ENCODE measurements at places on chromosomes 3 and 15. TPM values are rescaled to one million over a fixed set of nuclear protein-coding genes. Genes with fewer than 3 reads are reported as not detected.

DNA sequence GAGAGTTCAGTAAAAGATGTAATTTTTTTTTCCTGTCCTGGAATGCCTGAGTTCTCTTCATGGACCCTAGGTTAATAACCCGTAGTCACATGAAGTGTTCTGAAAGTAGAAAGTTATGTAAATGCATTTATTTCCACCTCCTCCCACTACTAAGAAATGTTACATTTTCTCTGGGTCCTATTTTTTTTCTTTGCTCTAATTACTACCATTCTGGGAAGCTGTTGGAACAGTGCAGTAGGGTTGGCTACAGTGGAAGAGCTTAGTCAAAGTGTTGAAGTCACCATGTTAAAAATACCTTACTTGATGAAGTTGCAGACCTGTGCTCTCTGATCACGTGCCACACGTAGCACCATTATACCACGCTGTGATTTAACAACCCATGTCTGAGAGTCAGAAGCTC lies 153.8 kb upstream of the TSC22D2 start:
- no peak for DNase-seq

- DNase-seq: no peak
These were observed 204.9 kb downstream of the STAG1 start for GRCh38 chr3:136547293-136547692.

DNA sequence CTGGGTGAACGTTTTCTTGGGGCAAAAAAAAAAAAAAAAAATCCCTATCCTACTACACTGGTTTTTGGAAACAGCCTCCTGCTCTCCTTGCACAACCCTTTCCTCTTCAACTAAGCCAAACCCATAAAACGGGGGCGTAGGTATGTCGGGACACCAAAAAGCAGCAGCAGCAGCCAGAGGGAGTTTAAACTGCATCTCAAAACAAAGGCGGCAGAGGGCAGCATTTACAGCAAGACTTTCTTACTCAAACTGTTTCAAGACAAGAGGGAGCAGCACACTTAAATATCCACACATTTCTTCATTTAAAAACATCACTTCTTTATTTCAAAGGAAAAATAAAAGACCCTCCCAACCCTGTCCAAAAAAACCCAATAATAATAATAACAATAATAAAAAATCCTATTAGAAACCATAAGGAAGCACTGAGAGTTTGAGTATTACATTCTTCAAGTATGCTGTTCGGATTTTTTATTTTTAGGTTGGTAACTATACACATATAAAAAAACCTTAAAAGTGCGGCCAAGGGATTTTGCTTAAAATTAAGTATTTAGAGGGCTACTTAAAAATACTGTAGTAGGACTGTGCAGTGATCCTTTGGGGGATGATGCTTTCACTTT lies 43.9 kb upstream of the PLXND1 start:
- peak; percentile 47 for DNase-seq

DNA sequence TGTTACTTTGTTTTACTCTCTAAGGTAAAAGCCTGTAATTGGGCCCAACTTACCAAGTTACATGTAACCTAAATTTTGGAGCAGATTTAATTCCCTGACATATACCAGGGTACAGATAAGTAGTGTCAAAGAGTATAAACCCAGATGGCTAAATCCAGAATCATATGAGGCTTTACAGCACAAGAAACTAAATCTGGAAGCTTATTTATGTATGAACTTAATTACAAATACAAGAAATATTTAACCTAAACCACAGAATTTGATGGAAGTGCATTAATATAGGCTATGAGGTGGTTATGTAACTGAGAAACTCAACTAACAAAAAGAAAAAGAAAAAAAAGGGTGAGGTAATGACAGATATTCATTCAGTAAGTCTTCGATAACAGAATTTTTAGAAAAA lies 930.2 kb upstream of the ALCAM start:
- no peak for DNase-seq

- no peak for DNase-seq
These were observed 1233.9 kb upstream of the ALCAM start for GRCh38 chr3:104132566-104133403.

GRCh38 chr3:127706312-127706711 lies 33.6 kb downstream of the ABTB1 start:
- DNase-seq: peak; percentile 65

- DNase-seq: no peak
These were observed 662 bp downstream of the UBL7 start for GRCh38 chr15:74460298-74460697.

DNA sequence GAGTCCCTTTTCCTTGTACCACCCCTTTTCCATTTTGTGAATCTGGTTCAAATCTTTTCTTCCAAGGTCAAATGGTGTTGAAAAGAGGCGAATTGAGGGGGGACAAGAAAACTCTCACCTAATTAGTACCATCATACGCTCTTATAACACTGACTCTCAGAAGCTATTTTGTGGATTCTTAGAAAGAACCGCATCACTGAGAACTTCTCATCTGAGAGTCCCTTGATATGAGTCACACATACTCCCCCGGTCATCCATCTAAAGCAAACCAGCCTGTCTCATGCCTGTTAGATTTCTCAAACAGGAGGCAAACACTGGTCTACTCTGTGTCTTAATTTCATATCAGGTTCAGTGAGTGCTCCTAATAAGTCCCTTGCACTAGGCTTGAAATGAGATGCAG lies 76.5 kb upstream of the SPRED1 start:
- no peak for DNase-seq

GRCh38 chr3:187929112-187929816 lies 184.0 kb upstream of the BCL6 start:
- DNase-seq: no peak

- DNase-seq: no peak
These were observed 16.9 kb upstream of the MORF4L1 start for GRCh38 chr15:78855746-78856145.

- no peak for DNase-seq
These were observed 78.1 kb downstream of the ADCY5 start for GRCh38 chr3:123370819-123371218.

DNA sequence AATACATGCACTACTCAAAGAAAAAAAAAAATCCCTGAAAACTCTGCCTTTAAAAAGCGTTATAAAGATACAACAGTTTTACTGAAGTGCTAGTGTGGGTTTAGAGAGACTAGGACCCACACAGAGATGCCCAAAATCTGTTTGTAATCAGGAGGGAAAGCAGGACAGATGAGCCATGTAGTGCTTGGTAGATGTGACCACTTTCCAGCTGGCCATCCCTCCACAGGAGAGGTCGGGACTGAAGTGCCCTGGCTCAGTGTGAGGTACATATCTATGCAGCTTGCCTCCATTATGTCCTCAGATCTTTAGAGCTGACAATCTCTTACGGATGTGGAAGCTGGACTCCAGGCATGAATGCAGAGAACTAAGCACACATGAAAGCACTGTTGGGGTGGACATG lies 57.5 kb upstream of the NANOGP8 start:
- DNase-seq: no peak

DNA sequence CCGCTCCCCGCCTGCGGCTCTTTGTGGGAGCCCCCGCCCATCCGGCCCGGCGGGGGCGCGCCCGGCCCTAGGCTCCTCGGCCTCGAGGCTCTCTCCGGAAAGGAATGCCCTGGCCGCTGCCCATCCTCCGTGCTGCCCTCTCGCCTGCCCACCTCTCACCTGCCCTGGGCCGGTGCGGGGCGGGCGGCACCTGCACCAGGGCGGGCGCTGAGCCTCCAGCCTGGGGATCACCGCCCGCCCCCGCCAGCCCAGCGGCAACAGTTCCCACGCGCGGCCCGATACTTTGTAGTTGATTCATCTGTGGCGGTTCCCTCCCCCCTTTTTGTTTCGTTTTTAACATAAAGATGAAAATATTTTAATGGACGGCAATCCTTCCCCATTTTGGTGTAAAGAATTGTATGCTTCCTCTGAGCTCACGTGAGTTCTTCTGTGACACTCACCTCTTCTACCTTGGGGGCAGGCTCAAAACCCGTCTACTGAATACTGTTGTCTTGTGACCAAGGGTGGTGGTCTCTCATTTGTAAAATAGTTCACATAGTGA lies 1.9 kb downstream of the KLF13 start:
- peak; percentile 59 for DNase-seq

GRCh38 chr3:182618085-182618732 lies 175.1 kb upstream of the ATP11B start:
- no peak for DNase-seq

- no peak for DNase-seq
These were observed 741.6 kb upstream of the CBLB start for GRCh38 chr3:106610362-106610959.

GRCh38 chr3:24154013-24154695 lies 209.1 kb downstream of the NR1D2 start:
- DNase-seq: no peak

GRCh38 chr3:189337673-189338091 lies 165.9 kb downstream of the TPRG1 start:
- DNase-seq: no peak

- DNase-seq: no peak
These were observed 16.2 kb downstream of the CLRN1 start for GRCh38 chr3:150956376-150956775.

DNA sequence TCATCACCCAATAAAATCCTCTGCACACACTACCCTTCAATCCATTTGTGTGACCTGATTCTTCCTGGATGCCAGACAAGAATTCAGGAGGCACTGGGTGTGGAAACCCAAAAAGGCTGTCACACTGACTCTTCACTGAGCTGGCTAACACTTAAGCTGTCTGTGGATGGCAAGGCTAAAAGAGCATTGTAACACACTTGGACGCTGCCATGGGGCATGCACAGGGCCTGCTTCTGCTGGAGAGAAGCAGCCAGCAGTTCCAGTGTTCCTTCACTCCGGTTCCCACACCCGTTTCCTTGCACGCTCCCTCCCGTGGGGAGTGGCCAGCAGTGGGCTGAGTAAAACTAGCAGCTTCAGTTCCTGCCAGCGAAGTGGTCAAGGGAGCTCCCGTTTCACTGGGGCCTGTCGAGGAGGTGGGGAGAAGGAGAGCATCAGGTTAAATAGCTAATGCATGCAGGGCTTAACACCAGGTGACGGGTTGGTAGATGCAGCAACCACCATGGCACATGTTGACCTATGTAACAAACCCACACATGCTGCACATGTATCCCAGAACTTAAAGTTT lies 737.1 kb downstream of the FHIT start:
- DNase-seq: no peak

DNA sequence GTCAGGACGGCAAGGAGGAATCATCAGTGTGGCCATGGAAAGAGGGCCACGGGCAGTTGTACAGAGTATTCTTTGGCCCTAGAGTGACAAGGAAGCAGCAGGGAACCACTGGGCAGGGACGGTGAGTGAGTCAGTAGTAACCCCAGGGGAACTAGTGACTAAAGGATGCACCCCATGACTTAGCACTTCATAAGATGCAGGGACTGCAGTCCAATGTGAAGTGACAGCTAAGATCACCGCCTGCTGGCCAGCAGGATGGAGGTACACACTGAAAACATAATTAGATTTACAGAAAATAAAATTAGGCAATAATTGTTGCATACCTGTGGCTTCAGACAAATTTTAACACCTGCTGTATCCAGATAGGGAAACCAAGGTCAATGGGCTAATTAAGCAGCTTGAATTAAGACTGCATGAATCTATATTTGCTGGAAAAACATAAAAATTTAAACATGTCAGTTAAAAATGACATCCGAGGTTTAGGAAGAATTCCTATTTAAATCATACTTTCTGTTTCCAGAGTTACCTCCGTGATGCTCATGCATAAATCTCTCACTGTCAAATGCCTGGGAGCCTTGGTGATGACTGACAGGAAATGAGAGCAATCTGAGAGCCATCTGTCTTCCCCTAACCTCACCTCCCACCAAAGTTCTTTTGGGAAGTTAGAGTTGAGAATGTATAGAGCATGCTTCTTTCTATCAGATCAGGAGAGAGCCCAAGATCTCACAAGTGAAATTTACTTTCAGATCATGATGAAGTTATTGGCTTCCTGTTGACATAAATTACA lies 56.5 kb downstream of the DCLK3 start:
- DNase-seq: no peak

- no peak for DNase-seq
These were observed 206.5 kb downstream of the XXYLT1 start for GRCh38 chr3:195064300-195064931.

- DNase-seq: no peak
These were observed 59.5 kb upstream of the ZNF148 start for GRCh38 chr3:125434582-125435011.

- DNase-seq: no peak
These were observed 12.6 kb downstream of the PLCL2 start for GRCh38 chr3:16897254-16897926.

DNA sequence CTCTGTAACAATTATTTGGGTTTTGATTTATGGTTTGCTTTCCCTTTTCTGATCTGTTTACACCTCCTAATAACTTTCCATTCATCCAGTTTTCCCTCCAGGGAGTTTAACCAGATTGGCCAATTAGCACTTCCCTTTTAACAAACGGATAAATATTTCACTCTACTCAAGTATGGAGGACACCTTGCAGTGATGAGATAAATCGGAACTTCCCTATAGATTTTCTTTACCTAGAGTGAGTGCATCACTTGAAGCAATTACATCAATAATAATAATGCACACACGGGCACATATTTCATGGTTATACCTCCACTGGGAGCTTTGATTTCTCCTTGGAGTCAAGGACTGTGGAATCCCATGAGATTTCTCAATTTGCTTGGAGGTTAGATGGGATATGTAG lies 239.1 kb upstream of the CFAP20DC start:
- no peak for DNase-seq

DNA sequence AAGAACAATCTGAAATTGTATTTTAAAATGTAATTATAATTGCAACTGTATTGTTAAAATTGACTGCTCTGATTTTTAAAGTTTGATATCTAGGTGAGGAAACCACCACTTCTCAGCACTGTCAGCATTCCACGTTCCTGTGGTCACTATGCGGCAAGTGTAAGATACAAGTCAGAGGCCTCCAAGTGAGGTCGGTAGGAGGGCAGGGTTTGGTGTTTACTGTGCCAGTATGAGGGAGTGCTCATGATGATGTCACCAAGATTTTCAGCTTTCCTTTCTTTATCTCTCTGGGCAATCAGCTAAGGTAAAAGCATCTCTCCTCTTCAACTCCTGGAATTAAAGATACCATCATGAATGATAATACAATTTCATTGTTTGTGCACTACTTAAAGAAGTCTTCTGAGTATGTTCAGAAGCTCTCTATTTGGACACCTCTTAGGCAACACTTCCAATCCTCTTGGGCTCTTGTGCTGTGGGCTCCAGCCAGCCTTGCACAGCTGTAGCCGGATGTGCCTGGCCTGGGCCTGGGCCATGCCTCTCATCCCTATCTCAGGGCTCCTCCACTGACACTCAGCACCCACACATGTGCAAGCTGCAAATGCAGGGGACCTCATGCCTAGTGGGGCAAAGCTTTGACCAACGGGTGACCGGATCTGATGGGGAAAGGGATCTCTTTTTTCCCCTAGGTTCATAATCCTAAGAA lies 42.9 kb downstream of the CCR3 start:
- DNase-seq: peak; percentile 25

GRCh38 chr3:133377396-133377795 lies 22.5 kb upstream of the BFSP2 start:
- no peak for DNase-seq

GRCh38 chr3:17983106-17983505 lies 240.7 kb upstream of the TBC1D5 start:
- DNase-seq: no peak

- no peak for DNase-seq
These were observed 19.8 kb upstream of the CELF6 start for GRCh38 chr15:72339777-72340177.

RARB gene
- 15.6 TPM for total RNA-seq

ASB14 gene
- 23.3 TPM for total RNA-seq

ZNF385D gene
- total RNA-seq: 2.3 TPM

CLSTN2 gene
- 7.0 TPM for total RNA-seq

TGFBR2 gene
- 144 TPM for total RNA-seq

LSAMP gene
- total RNA-seq: 1.2 TPM

ACSBG1 gene
- total RNA-seq: 0.25 TPM

LRCH3 gene
- total RNA-seq: 25.8 TPM

EAF1 gene
- total RNA-seq: 7.6 TPM

HRH1 gene
- total RNA-seq: 1.4 TPM

XCR1 gene
- not detected for total RNA-seq

SLC22A14 gene
- not detected for total RNA-seq

Data from left ventricle myocardium inferior (tissue), 1 donor.